ENCODE measurements at places on chromosomes 6 and 20.

- DNase-seq: no peak
Observed at GRCh38 chr6:90212274-90212673, 84.4 kb downstream of the BACH2 start.

DNA sequence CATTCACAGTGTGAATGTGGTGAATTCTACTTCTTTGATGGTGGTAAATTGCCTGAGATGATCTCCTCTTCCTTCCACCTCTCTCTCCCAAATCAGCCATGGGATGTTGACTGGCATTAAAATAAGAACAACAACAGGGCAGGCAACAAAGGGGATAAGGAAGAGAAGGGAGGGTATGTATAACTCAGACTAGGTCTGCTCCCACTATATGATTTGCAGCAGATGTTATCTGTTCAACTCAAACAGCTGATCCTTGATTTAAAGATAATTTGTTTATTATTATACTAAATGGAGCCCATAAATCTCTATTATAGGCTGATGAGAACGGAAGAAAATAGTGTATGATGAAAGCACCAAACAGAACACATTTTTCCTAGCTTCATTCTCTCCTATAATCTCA lies 262.0 kb downstream of the BTBD3 start:
- no peak for DNase-seq

DNA sequence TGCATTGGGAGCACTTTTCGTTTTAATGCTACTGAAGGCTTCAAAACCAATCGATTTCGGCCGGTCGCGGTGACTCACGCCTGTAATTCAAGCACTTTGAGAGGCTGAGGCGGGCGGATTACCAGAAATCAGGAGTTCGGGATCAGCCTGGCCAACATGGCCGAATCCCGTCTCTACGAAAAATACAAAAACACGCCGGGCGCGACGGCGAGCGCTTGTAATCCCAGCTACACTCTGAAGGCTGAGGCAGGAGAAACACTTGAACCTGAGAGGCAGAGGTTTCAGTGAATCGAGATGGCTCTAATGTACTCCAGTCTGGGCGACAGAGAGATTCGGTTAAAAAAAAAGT lies 58.4 kb downstream of the TRIM38 start:
- DNase-seq: peak; percentile 84

DNA sequence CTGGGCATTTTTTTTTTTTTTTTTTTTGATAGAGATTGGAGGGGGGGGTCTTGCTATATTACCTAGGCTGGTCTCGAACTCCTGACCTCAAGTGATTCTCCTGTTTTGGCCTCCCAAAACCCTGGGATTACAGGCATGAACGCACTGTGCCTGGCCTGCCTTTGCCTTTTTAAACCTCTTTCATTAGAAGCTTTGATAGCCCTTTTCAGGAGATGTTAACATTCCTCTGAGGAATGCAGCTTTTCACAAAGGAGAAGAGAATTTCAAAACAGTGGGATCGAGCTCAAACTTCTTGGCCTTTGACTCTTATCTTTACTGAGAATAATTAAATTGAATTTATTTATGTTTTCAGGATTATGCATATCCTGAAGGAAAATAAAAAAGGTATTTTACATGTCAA lies 31.3 kb downstream of the SLC26A8 start:
- no peak for DNase-seq

- DNase-seq: peak; percentile 4
Observed at GRCh38 chr20:9143926-9144325, 75.0 kb downstream of the PLCB4 start.

GRCh38 chr6:108492131-108492766 lies 68.5 kb upstream of the FOXO3 start:
- peak; percentile 72 for DNase-seq

DNA sequence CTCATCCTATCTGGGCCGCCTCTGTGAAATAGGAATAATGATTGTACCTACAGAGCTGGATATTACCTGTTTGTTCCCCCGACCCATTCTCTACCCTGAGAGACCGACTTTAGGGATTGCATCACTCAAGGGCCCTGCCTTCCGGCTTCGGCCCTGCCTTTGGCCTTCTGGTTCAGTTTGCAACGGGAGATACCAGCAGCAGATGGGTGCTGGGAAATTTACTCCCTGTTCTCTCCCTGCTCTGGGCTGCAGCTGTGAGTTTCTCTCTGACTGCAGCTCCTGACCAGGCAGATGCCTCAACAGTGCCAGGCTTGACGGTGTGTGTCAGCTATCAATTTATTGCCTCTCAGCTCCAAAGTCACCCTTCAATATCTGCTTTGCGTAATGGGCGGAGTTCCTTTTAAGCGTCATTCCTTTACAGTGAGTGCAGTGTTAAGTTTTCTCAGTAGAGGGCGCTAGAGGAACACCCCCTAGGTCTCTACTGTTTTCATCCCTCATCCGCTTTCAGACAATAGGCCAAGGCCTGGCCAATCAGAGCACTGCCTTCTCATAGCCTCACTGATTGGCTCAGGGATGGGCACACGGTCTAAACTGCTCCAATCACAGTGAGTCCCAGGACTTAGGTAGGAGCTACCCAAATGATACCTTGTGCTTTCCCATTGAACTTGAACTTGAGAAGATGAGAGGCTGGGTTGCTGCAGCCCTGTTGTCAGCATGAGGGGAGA lies 30.0 kb downstream of the KCNG1 start:
- peak; percentile 74 for DNase-seq

GRCh38 chr20:36572701-36573102 lies 695 bp upstream of the TGIF2 start:
- no peak for DNase-seq

GRCh38 chr6:31660381-31661261 lies at the start of gene C6orf47:
Gene C6orf47 (minus strand): TSS chr6:31660778. CDS start chr6:31659947, 831 bp downstream.
- DNase-seq: peak; percentile 80
